ENCODE measurements at places on chromosomes 13 and 19.

DNA sequence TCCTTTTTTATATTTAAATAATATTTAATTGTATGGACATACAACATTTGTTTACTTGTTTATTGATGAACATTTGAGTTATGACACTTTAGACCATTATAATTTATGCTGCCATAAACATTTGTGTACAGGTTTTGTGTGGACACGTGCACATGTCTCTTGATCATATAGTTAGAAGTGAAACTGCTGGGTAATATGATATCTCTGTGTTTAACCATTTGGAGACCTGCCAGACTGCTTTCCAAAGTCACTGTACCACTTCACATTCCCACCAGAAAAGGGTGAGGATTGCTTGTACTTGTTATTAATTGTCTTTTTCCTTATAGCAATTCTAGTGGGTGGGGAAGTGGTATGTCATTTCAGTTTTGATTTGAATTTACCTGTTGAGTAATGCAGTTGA, 145.6 kb upstream of the KLHL1 start:
- no peak for DNase-seq

DNA sequence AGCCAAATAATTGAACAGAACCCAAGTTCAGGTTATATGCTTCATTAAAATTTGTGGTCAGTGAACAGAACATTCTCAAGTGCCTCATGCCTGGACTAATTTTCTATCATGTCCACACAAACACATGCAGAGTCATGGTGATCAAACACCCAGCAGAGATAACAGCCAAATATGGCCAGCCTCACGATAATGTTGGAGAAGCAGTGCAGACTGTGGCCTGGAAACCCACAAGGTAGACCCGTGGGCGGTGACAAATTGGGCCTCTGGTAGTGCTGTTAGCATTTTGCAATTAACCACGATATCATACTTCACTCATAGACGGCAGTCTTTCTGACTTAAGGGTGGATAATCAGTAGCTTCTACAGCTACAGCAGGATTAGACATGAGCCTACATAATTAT, 35.0 kb upstream of the VWA8 start:
- DNase-seq = no peak

GRCh38 chr13:94413598-94413944, 65.9 kb downstream of the DCT start:
- DNase-seq = no peak

- no peak for DNase-seq
These were observed 93.5 kb downstream of the DACH1 start for GRCh38 chr13:71773531-71773930.

DNA sequence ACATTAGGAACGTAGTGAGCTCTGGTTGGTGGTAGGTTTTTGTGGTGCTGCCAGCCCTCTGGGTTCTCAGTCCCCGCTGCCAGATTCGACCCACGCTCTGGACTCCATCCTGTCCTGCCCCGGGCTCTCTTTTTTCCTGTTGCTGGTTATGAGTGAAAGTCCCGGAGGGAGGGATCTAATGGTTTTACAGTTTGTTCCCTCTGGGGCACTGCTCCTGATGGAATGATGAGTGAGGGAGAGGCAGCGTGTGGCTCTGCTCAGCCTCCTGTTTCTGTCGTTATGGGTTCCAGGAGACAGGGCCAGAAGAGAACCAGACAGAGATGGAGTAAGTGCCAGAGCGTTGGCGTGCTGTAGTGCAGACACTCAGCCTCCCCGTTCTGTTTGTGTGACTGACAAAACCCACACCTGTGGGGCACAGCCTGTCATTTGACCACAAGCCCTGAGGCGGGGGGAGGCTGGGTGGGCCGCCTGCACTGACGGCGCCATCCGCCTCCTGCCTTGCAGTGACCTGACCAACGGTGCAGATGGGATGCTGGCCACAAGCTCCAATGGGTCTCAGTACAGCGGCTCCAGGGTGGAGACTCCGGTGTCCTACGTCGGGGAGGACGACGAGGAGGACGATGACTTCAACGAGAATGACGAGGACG, 18.3 kb downstream of the ATP4B start:
- no peak for DNase-seq

GRCh38 chr19:29851769-29852521, 40.2 kb downstream of the CCNE1 start:
- DNase-seq = no peak

- no peak for DNase-seq
These were observed 4.4 kb downstream of the TMEM86B start for GRCh38 chr19:55224038-55224665.

DNA sequence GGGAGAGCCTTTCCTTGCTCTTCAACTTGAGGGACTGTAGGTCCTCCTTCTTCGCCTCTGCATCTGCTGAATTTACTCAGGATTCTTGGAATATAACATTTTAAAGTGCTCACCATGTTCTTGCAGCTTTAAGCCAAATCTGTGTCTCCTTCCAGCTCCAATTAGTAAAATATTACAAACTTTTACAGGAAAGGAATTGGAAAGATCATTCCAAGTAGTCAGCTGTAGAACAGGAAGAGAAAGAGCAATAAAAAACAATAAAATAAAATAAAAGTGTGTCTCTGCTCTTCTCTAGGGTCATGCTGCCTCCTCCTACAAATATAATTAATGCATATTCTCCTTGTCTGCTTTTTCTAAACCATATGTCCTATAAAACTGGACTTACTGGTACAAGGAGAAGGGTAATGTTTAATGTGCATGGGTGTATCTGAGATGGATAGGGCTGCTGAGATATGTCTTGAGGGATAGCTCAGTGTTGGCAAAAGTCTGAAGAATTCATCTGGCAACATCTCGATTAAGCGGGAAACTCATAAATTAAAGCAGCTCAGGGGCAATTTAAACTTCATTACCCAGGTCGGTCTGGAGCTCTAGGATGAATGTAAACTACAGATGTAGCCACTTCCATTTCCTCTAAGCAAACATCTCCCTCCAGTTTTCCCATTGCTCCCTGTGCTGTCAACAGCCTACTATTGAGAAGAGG, 25.0 kb downstream of the ENOX1 start:
- no peak for DNase-seq

GRCh38 chr13:91264484-91264883, 83.0 kb upstream of the MIR17HG start:
- no peak for DNase-seq

- no peak for DNase-seq
These were observed 10.8 kb upstream of the MISP start for GRCh38 chr19:739998-740715.

DNA sequence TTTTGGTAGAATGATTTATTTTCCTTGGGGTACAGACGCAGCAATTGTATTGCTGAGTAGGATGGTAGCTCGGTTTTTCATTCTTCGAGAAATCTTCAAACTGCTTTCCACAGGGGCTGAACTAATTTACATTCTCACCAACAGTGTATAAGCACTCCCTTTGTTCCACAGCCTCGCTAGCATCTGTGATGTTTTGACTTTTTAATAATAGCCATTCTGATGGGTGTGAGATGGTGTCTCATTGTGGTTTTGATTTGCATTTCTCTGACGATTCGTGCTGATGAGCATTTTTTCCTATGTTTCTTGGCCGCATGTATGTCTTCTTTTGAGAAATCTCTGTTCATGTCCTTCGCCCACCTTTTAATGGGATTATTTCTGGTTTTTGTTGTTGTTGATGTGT, 54.8 kb upstream of the UQCRFS1 start:
- no peak for DNase-seq

- DNase-seq = no peak
These were observed 13.2 kb downstream of the SPINT2 start for GRCh38 chr19:38277549-38277948.

DNA sequence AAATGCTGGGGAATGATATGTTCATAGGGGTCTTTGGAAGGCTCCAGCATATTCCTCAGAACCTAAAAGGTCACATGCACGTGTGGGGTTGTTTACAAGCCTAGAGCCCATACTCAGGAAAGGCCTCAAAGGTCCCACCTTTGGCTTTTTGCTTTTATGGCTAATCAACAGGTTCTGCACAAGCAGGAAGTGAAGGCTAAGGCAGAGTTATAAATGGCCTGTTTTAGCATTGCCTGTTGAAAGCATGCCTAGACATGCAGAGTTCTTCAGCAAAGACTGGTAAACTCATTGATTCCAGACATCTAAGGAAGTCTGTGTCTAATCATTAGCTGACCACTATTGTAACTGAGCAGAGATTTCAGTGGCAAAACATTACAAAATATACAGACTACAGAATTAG, 198.3 kb downstream of the KCNRG start:
- DNase-seq = no peak

GRCh38 chr19:16244091-16244490, 46.4 kb downstream of the AP1M1 start:
- no peak for DNase-seq

- DNase-seq = no peak
These were observed 261.3 kb downstream of the ATP8A2 start for GRCh38 chr13:25633093-25633492.

GRCh38 chr19:31290931-31291590, 58.2 kb downstream of the TSHZ3 start:
- no peak for DNase-seq

DNA sequence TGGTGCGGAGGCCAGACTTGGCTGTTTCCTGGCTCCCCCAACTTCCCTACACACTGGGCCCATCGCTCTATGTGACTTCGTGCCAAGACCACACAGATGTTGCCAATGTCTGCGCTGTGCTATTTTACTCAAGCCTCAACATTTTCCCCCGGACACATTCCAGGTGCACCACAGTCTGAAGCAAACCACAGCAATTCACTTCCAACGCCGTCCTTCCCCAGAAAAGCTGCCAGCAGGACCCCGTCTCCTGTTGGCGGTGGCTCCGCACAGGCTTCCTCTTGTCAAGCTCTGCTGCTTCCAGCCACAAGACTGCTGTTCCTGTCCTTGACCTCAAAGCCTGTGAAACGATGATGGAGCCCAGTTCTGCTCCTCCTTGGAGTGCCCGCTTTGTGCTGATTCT, 100.7 kb downstream of the CRYL1 start:
- DNase-seq = no peak

- no peak for DNase-seq
These were observed 485.3 kb downstream of the SLITRK6 start for GRCh38 chr13:85313761-85314503.

DNA sequence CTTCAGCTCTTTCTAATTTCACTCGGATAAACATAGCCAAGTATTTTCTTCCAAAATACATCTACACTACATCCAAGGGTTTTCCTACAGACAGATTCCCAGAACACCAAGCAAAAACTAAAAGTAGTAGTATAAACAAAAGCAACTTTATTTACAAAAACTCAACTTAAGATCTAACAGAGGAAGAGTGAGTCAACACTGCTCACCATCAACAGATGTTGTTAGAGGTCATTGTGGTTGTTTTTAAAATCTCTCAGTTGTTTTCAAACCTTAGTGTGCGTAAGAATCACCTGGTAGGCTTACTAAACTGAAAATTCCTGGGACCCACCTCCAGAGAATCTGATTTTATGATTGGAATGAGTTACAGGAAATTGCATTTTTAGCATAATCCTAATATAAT, 631.7 kb upstream of the SGCG start:
- DNase-seq = no peak

DNA sequence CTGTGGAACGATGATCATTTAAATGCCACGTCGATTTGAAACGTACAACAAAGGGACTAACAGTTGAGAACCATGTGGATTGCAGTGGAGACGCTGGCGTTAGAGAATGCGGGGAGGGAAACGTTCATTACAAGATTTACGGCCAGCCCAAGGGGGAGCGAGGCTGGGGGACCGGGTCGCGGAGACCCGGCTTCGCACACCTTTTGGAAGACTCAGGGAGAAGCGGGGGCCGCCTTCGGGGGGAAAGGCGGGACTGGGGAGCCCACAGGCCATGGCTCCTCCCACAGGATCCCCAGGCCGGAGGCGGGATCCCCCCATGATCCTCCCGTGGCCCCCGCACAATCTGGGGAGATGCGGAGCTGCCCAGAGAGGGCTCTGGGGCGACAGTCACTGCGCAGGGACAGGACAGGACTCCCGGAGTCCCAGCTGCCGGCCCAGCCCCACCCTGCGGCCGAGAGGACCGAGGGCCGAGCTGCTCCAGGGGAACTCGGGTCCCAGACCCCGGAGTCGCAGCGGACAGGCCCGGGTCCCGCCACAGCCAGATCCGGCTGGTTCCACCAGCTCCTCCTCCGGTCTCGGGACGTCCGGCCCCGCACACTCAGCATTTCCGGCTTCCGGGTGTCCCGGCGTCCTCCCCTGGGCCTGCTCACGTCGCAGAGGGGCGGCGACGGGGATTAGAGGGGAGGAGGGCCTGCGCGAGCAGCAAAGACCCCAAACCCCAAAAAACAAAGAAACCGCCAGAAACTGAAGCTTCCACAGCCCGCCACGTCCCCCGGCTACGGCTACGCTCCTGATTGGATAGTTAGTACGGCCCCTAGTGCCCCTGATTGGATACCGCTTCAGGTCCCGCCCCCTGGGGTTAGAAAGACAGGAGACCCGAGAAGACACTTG, 21.1 kb upstream of the OR10H1 start:
- DNase-seq = peak; percentile 96

- no peak for DNase-seq
These were observed at the start of gene CBLC for GRCh38 chr19:44777715-44778347. CBLC (plus strand) TSS chr19:44777890; CDS start chr19:44777932, 42 bp downstream.

GRCh38 chr19:44685877-44686276, 13.1 kb upstream of the CEACAM16 start:
- DNase-seq = no peak

DNA sequence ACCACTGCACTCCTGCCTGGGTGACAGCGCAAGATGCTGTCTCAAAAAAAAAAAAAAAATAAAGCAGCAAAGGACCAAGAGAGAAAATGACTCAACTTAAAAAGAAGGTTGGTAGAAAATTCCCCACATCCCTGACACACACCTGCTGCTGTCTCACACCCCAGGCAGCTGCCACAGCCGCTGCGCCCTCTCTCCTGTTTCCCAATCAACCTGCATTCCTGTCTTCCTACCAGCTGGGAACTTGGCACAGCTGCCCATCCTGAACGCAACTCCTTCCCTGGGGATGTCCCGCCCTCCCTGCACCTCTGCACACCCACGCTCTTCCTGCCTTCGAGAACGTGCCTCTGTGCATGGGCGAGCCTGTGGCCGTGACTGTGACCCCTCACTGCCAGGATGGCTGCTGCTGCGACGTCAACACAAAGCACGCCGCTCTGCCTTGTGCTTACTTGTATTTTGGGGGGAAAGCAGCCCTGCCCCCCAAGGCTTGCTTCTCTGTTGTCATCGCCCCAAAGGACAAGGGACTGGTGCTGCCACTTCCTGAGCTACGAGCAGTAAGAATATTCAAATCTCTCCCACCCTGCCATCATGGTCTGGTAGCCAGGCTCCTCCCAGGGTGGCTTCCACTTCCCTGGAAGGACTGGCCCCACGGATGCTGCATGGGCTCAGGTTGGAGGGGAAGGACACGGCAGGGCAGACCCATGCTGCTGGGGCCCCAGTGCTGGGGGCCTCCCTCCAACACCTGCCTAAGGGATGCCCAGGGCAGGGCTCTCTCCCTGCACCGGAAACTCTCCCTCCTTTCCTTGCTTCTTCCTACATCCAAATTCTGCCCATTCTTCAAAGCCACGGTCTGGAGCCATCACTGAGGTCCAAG, 20.7 kb downstream of the SH3GL1 start:
- no peak for DNase-seq

DNA sequence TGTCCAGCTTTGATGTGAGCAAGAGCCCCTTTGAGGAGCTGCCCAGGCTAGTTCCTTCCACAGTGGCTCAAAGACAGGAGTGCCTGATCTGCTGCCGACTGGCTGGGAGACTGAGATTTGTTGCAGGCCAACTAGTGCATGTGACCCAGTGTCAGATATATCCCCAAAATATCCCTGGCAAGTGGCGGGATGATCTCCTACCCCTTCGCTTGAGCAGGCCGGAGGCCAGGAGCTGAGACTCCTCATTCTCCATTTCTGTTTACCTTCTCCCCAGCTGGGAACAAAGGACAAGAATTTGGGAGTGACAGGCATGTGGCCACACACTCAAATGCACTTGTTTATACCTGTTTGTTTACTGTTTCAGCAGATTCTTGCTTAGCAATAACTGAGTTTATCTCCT, 37.1 kb upstream of the XPO4 start:
- no peak for DNase-seq

- no peak for DNase-seq
These were observed 98.4 kb downstream of the ANKRD10 start for GRCh38 chr13:110816500-110816899.
